NCI-H460 (cell line): ENCODE measurements at places on chromosomes 1 and 21.

- DNase-seq = no peak
These were observed 2.9 kb downstream of the SOAT1 start for GRCh38 chr1:179296356-179297104.

GRCh38 chr1:194026422-194026821 is 840.0 kb upstream of the B3GALT2 start:
- no peak for DNase-seq

GRCh38 chr1:211920141-211920572 is 89.6 kb upstream of the LPGAT1 start:
- DNase-seq = peak; percentile 73

GRCh38 chr1:192739476-192740184 is 69.2 kb upstream of the RGS2 start:
- DNase-seq = no peak

- DNase-seq = no peak
These were observed 49.2 kb upstream of the LMO4 start for GRCh38 chr1:87279536-87279875.

GRCh38 chr1:1318131-1318652 is 6.3 kb downstream of the INTS11 start:
- no peak for DNase-seq

DNA sequence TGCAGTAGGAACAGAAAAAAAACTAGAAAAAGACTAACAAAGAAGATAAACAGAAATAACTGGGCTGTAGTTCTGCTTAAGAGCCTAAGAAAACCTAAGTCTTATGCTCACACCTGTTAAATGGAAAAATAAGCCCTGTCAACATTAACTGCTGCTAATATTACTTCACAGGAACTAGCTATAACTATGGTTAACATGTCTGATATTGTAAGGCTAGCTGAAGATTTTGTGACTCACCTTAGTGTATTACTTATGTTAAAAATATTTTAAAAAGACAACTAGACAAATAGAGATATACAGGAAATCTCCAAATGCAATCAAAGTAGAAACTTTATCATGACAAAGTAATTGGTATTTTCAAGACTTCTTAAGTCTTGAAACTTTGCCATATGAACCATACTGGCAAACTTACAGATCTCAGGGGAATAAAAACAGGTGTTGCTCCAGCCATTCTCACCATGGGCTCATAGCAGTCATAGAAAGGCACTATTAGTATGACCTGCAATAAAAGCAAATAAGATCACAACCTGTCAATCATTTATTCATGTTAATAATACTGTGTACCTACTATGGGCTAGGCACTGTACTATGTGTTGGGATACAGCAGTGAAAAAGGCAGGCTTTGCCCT is 30.7 kb downstream of the KYAT3 start:
- no peak for DNase-seq

DNA sequence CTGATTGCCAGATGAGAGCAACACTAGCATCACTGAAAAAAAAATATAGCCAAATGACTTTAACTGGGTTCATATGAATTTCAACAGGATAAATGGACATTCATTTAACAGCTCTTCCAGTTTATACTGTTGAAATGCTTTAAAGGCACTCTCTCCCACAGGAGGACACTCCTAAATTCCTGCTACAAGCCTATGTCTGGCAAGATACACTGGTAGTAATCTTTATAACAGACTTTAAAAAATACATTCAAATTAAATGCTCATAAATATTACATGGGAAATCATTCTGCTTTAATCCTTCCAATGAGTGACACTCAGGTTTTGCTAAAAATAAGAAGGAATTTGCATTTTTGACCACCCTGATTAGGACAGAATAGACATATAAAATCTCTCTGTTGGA is 526.7 kb upstream of the ADAMTS5 start:
- DNase-seq = no peak

DNA sequence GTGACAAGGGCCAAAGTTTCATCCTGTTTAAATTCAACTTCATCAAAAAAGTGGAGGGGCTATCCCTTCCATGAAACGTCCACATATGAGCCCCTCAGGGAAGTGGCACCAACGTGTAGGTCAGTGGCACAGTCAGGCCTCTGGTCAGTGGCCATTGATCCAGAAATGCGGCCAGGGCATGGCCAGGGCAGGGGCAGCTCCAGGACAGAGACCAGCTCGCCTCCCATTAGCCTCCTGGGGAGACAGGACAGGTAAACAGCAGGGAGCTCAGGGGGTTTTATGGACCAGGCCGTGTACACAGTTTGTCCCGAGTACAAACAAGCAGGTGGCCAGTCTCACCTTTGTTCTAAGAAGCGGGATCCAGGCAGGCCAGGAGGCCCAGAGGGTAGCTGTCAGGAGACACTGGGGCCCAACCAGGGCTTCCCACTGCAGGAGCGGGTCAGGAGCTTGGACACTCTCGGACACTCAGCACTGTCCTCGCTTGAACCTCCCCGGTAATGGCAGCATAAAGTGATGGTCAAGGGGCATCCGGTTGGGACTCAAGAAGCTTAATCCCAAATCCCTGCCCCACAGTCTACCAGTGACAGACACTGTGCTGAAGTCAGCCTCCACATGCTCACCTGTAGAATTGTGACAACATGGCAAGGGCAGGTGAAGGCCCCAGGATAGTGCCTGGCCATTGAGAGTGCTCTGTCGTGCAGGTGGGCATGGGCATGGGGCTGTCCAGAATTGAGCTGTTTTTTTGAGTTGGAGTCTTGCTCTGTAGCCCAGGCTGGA is 144.1 kb upstream of the ERRFI1 start:
- DNase-seq = no peak

- no peak for DNase-seq
These were observed 784.5 kb upstream of the NEGR1 start for GRCh38 chr1:73066866-73067265.

- no peak for DNase-seq
These were observed 140.3 kb downstream of the PLXNA2 start for GRCh38 chr1:208103597-208104513.

- no peak for DNase-seq
These were observed 18.5 kb downstream of the CSF1 start for GRCh38 chr1:109929170-109929569.

DNA sequence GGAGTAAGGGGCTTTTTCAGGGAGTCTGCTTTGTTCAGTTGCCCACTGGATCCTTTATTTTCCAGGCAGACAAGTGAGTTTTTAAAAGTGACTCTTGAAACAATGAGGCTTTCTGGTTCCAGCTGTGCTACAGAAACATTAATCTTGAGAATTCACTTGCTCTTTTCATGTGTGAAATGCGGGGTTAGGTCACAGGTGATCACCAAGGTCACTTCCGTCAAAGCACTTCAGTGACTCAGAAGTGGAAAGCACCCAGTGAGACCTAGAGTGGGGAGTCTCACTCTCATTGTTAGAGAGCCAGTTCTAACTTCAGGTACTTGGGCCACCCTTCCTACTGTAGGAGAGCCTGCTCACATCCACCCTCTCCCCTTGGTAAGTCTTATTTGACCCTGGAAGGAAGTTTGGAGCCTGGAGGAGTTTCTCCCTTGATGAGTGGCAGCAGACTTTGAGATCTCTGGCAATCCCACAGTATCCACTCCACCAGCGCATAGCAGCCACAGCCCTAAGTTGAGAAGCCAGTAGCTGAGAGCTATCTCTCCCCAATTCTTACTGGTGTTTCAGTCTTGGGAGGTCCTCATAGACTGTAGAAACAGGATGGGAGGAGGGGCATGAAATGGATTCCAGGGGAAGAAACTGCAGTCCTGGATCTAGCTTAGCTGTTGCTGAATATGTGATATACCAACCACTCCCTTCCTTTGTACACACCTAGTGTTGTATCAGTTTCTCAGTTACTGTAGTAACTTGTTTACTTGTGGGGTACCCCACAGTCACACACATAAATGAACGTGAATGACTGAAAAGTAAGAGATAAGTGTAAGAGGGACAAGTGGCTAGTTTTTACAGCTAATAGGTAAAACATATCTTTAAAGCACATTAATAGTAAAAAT is 3.1 kb downstream of the TACSTD2 start:
- DNase-seq = no peak

DNA sequence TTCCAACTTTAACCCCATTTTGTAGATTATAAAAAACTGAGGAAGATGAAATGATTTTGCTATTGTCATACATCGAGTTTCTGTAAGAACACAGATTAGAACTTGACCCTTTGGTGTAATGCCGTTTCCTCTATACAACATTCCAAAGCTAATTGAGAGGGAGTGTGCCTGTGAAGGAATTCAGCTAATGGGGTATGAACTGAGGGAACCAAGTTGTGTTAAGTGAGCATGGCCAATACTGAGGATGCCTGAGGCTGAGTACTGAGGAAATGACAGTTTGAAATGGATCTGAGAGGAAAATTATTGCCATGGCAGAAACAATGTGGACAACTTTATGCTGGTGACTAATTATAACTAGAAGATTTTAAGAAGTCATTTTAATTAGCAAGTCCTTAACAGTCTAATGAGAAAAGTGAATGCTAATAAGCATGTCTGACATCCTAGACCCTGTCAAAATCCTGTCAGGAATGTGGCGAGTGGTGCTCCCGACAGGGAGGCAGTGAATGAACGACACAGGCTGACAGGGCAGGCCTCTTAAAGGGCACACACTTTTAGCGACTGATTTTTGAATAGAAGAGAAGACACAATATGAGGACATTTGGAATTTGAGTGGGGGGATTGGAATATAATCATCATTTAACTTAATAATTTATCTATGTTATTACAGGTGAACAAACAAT is 262.5 kb downstream of the HLX start:
- no peak for DNase-seq

- no peak for DNase-seq
These were observed 17.9 kb upstream of the RAP1GAP start for GRCh38 chr1:21687081-21687529.

DNA sequence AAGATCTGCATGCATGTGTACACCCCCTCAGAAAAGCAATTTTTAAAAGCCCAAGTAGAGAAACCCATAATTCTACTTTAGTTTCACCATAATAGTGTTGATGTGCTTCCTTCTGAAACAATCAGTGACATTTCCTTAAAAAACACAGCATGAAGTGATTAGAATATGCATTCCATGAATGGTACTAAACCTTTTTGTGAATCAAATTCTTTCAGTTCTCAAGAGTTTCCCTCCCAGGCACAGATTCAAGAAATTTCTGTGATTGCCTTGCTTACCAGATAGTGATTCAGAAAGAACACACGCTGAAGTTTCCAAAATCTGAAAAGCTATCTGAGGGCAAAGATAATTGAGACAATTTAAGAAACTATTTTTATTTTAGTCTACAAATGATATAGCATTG is 136.4 kb upstream of the ADGRL2 start:
- no peak for DNase-seq

DNA sequence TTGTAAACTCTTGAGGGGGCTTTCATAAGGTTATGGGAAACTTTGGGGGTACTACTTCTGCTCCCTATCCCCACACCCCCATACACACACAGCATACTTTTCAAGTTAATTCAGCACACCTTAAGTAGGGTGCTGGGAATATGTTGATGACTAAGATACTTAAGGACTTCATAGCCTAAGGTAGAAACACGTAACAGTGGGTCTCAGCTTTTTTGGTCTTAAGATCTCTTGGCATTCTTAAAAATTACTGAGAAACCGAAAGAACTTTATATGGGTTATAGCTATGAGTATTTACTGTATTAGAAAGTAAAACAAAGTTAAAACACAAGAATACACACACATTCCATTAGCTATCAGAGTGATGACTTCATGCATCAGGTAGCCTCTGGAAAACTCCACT is 2.1 kb downstream of the OTUD3 start:
- DNase-seq = no peak

- no peak for DNase-seq
These were observed 60.1 kb upstream of the DAB1 start for GRCh38 chr1:57483954-57484353.

- DNase-seq = no peak
These were observed 354.0 kb upstream of the ADAMTS5 start for GRCh38 chr21:27320868-27321267.

- no peak for DNase-seq
These were observed 115.7 kb upstream of the ATP1A1 start for GRCh38 chr1:116257341-116257767.

DNA sequence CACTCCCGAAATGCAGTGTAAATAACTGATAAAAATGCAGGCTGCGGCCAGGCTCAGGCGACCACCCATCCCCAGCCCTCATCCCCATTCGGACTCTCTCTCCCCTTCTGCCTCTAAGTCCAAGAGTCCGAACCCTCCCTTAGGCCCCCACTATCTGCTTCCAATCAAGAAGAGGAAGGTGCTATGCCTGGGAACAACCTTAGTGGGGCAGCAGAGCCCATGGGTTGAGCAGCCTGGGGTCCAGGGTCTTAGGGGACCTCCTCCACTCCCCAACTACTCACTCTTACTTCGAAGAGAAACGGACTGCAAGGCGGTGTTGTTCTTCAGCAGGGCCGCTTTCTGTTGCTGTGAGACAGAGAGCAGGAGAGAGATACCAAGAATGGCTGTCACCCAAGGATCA is 12.2 kb downstream of the ARHGEF2 start:
- no peak for DNase-seq

- DNase-seq = no peak
These were observed 1.8 kb upstream of the LHX9 start for GRCh38 chr1:197915260-197915861.

DNA sequence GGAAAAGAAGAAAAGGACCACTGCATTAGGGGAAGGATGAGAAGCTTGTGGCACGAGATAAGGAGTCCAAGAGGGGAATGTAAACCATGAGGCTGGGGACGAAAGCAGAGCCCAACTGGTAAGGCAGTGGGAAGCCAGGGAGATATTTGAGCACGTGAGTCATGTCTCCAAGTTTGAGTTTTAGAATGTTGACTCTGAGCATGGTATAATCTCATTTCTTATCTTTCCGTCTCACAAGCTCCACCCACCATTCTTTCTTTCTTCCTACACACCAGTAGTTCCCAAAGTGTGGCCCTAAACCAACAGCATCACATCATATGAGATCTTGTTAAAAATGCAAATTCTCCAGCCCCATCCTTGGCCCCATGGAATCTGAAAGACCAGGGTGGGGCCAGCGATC is 145.3 kb downstream of the PLPP3 start:
- no peak for DNase-seq

DNA sequence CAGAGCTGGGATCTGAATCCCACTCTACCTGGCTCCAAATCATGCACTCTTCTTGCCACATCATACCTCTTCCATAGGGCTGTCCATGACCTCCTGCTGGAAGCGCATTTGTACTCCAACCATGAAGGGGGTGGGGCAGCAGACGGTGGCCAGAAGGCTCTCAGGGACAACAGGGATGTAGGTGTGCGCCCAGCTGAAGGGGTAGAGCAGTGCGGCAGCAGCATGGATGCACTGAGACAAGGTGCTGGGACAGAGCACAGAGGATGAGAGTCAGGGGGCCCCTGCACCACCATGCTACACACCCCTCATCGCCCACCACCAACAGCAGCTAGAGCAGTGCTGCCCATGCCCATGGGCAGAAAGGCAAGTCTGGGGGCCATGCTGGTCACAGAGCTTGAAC is 8.4 kb downstream of the DENND2D start:
- DNase-seq = no peak
